ENCODE measurements at places on chromosomes 4 and X.
A peak's percentile ranks its signal among the peaks of the same experiment; 100 is the strongest.

DNA sequence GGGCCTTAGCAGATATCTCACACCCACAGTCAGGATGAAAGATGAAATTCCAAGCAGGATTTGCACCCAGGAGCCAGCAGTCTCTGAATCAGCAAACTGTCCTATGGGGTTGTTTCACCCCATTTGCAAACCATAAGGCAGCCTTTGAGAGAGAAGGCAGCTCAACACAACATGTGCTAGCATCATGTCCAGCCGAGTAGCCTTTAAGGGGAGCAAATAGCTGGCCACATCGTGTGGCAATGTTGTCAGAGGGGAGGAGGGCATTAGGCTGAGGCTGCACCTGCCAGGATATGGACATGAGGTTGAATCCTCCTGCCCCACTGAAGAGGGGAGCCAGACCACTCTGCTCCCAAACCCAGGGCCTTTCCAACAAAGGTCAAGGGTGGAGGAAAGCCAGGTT, 20.6 kb upstream of the PJA1 start:
- DNase-seq: no peak

DNA sequence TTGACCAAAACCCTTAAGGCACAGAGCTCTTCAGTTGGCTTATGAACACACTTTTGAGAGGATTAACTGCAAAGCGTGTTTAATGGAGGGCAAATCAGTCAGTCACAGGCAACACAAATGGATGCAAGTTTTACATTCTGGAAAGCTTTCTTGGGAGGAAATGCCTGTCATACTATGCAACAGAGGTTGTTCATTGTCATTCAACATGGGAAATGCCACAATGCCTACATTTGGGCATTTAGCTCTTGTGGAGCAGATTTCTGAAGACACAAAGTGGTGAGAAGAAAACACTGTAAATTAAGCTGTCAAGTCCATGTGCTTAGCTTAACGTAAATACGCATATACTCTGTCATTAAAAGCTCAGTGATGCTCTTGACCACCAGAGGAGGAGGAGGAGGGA, 41.1 kb downstream of the CBLL2 start:
- DNase-seq: peak; percentile 49

DNA sequence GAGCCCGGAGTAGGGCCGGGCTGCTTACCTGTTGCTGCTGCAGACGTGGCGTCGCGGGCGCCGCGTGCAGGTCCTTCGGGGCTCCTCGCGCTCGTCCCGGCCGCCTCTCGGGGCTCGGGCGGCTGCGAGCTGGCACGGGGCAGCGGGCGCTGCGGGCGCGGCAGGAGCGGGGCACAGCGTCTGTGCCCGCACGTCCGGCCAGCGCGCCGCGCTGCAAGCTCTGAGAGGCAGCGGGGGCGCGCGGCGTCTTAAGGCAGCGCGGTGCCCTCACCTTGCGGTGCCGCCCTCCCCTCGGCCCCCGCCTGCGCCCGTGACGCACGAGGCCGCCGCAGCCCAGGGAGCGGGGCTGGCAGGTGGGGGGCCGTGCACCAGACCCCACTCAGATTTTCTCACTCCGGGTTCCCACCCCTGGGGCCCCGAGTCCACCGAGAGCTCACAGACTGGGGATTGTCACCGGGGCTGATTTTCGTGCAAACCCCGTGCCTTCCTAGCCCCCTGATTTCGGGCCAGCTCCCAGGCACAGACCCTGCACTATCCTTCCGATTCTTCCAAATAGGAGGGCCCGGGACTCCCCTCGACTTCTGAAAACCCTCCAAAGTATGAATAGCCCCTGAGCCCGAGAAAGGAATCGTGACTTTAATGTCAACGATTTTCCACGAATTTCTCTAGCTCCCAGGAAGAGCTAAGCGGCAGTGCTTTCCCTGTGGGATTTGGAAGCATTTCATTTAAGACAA, at the start of gene GPR101:
Gene GPR101 (minus strand): TSS at position 222 of the 734 bp plus-strand sequence. CDS start 2,321 bp downstream, outside the sequence.
- no peak for DNase-seq

DNA sequence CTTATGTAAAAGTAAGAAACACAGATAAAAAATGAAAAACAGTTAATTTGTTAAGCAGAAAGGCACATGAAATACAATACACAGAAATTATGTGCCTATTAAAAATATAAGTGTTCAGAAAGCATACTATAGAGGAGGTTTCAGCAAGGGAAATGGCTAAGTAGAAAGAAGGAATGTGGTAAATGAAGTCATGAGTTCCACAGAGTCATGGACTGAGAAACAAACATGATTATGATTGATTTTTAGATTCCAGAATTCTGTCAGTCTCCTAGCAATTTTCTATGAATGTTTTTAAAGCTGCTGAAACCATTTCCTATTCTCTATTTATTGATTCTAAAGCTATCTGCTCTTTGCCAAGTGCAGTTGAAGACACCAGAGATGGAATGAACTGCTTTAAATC, 1398.4 kb downstream of the ARAP2 start:
- DNase-seq: no peak

DNA sequence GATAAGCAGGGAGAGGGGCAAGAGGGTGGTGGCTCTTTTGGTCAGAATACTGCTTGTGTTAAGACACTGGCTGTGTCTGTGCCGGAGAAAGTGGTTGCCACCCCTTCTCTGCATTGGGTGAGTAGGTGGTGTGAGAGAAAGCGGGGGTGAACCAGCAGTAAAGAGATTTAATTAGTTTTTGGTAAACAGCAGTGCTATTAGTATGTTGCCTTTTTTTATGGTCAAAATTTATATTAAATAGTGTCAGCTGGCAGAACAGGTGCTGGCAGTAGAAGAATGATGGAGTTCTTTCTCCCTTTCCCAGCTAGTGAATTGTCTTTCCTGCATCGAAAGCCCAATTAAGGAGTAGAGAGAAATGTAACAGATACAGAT, 181.6 kb downstream of the LARP7 start:
- DNase-seq: no peak

DNA sequence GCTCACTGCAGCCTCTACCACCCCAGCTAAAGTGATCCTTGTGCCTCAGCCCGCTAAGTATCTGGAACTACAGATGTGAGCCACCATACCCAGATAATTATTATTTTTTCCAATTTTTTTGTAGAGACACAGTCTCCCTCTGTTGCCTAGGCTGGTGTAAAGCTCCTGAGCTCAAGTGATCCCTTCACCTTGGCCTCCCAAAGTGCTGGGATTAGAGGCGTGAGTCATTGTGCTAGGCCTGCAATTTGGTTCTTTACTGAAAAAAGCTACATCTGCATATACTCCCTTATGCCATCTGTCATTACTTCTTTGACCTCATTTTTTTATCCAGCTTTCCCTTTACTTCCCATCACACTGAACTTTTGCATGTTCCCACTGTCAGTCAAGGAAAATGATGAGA, 2012.4 kb upstream of the IGFBP7 start:
- no peak for DNase-seq

GRCh38 chr4:105461621-105462382, 12.1 kb downstream of the PPA2 start:
- no peak for DNase-seq

DNA sequence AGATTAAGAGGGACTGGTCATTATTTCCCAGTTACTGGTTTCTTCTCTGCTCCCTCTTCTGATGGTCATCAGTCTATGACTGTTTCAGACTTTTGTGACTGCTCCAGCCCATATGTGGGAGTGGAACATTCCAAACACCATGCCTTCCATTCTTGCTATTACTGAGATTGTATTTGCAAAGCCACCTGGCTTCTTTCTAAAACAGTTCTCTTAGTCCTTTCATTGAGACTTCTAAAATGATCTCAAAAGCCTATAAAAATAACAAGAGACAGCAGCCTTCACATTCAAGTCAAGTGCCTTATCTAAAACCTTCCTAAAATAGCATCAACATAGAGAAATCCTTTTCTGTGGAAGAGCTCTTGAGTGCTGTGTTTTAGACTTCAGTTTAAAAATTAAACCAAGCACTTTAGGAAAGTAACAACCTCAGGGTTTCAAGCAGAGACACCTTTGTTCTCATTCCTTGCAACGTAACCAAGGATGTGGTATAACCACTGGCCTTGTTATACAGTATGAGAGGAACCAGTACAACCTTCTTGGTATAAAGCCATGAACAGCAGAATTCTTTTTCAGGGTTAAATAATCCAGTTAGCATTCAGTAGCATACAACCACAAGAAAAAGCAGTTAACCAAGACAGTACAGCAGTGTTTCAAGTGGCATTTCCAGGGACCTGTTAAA, 97.1 kb downstream of the NFKB1 start:
- DNase-seq: peak; percentile 37

DNA sequence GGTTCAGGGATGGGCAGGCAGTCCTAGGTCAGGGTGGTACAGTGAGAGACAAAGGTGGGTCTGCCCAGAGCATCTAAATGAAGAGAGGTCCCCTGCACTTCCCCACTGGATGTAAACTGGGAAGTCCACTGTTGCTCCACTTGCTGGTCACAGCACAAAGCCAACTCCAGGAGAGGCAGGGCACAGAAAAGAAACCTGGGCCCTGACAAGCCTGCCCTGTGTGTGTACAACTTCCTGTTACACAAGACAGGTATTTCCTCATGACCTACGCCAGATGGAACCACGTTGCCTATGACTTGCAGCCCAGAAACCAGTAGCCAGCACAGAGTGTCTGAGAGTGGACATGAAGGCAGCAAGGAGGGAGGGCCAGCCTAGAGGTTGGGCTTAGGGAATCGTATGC, 161.8 kb downstream of the SH3KBP1 start:
- no peak for DNase-seq

DNA sequence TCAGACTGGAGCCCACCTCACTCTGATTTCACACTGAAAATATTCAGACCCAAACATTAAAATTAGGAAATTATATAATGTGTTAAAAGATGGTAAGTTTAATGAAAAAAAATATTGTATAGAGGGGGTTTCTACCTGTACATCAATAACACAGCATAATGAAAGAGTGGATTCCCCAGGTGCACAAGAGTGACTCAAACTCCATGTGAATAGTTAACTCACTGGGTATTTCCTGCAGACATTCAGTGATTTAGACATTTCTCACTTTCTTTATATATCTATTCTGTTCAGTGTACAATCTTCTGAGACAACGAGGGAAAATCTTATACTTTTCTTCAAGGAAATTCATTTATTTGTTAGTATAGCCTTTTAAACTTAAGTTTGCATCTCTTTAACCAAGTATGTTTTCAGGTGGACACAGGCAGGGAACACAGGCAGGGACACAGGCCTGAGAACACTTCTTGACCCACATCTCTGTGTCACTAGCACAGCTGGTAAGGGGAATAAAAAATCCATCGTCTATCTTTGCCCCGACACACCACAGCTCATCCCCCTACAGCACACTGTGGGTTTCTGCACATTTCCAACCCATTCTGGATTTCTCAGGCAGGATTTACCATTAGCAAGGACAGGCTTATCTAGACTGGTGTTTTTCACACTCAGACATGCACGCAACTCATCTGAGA, 525.5 kb upstream of the BOD1L1 start:
- no peak for DNase-seq

GRCh38 chrX:41472231-41472815, 25.2 kb downstream of the NYX start:
- no peak for DNase-seq

DNA sequence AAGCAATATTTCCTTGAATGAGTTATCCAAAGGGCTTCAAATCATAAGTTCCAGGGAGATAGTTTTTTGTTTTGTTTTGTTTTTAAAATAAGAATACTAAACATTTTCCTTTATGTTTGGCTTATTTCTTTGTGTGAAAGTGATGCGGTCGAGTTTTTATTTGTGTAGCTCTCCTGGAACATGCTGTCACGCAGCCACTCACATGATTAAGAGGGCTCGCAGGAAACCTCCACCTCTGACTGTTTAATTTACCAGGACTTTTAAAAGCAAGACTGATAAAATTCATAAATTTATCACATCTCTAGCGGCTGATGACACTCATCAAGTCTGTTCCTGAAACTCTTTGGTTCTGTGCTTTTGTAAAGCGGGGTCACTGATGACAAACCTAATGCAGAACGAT, 48.9 kb upstream of the HAND2 start:
- DNase-seq: no peak

GRCh38 chr4:177236886-177237285, 72.8 kb upstream of the NEIL3 start:
- DNase-seq: no peak

GRCh38 chr4:40150932-40151331, 45.9 kb upstream of the RHOH start:
- no peak for DNase-seq
